GM12891 (cell line): ENCODE measurements at places on chromosomes 4 and X.

- DNase-seq = no peak
Measured at GRCh38 chr4:89364541-89364940, 56.9 kb upstream of the GPRIN3 start.

GRCh38 chrX:155094468-155095061 is 23.3 kb downstream of the BRCC3 start:
- no peak for DNase-seq

GRCh38 chrX:75642811-75643361 is 120.0 kb upstream of the ZDHHC15 start:
- no peak for DNase-seq

- DNase-seq = no peak
Measured at GRCh38 chr4:144181391-144181790, 40.9 kb upstream of the GYPA start.

DNA sequence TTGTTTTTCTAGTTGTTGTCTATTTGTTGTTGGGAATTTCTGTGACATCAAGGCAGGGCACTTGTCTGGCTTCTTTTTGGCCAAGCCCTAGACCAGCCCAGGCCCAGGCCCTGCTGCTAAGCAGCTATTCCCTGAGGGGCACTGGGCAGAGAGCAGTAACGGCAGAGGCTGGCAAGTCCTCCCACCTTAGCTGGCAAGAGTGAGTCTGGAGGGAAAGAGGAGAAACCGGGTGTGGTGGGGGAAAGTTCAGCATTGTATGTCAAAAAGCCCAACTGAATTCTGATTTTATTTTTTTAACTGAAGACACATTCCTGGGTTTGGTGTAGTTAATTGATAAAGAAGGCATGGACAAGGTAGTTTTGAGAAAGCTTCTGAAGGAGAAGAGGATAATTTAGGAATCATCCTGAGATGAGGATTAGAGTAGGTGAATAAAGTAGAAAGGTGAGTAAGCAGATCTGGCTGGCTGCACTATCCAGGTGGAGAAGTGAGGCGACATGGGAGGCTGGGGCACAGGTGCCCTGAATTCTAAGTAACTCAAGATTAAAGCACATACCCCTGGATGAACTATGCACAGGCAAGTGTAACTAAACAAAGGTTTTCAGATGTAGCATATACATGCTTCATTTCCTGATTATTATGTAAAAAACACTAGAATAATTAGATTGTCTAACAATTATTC is 57.4 kb downstream of the TAPT1 start:
- no peak for DNase-seq

DNA sequence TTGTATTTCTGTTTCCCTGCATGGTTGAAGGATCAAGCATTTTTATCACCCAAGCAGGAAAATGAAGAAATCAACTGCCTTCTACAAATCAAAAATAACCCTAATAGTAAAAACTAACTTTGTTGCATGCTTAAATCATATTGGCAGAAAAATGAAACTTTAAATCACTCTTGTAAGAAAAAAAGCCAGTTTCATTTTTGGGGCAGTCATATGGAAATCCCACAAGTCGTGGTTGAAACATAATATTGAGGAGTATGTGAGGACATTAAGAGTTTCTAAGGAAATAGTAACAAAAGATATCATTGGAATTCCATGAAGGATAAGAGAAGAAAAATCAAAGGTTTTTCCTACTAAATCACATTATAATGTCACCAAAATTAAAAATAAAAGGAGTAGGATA is 8.4 kb downstream of the TEC start:
- no peak for DNase-seq
